Stimulated activated CD8-positive, alpha-beta memory T cell treated with anti-CD3 and anti-CD28 coated beads, Interleukin-15, amount 100 ng/mL, for 24 hours (primary cell): ENCODE measurements at places on chromosomes 5 and 9.

- no peak for DNase-seq
Observed at GRCh38 chr5:76737846-76738245, 21.9 kb downstream of the F2R start.

DNA sequence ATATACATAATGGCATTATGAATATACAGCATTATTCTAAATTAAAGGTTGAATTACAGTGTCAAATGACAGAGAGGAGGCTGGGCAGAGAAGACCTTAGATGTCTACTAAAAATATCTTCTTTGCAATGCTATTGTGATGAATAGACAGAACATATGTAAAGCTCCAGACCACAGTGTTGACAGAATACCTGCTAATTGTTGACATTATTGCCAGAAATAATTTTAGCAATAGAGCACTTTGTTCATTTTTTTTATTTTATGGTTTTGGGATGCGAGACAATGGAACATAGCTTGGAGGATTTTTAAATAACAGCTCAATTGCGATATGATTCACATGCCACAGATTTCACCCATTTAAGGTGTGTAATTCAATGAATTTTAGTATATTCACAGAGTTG, 508.8 kb downstream of the PSAT1 start:
- DNase-seq = no peak

DNA sequence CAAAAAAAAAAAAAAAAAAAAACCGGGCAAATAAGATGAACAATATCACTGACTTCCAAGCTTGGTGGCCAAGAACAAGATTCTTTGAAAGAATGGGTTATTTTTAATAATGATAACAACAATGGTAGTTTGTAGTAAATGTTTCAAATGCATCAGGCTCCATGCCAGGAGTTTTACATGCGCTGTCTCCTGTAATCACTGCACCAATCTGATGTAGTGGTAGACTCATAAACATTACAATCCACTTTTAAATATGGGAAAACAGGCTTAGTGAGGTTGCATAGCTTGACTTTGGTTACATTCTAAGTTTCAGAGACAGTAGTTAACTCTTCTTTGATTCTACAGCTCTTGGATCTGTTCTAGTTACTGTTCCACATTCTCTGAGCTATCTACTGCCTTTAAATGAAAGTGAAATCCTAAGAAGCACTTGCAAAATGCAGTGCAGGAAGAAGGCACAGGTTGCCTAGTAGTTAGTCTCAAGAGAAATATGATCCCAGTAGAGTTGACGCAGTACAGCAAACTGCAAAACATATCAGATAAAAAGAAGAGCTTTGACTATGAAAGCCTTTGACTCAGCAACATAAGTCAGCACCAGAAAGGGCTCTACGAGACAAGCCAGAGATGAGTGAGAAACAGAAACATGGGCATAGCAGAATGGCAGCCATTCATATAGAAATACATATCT, 62.1 kb downstream of the PDE4D start:
- no peak for DNase-seq

DNA sequence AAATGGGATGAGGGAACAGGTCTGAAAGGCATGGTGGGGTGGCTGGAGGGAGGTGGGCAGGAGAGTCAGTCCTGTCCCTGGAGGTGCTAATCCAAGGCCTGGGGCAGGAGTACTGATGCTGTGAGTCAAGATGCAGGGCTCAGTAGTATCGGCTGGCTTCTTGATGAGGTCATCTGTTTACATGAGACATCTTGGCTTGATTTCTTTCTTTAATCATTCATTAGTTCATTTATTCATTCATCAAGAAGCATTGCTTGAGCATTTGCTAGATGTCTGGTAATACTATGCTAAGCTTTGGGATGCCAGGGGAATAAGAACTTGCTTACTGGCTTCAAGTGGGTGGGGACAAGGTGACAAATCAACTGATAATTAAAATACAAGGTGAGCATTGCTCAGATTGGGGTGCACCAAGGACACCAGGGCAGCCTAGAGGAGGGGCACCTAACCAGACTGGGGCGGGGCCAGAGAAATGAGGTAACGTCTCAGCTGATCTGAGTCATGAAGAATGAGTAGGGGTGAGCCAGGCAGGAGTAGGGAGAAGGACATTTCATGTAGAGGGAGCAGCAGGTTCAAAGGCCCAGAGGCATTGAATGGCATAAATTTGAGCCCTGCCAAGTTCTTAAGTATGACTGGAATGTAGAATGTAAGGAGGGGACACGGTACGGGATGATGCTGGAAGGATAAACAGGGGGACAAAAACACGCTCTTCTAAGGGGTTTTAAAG, 88.8 kb downstream of the EGFLAM start:
- DNase-seq = no peak

GRCh38 chr5:138927979-138928378, 52.8 kb upstream of the LRRTM2 start:
- no peak for DNase-seq

DNA sequence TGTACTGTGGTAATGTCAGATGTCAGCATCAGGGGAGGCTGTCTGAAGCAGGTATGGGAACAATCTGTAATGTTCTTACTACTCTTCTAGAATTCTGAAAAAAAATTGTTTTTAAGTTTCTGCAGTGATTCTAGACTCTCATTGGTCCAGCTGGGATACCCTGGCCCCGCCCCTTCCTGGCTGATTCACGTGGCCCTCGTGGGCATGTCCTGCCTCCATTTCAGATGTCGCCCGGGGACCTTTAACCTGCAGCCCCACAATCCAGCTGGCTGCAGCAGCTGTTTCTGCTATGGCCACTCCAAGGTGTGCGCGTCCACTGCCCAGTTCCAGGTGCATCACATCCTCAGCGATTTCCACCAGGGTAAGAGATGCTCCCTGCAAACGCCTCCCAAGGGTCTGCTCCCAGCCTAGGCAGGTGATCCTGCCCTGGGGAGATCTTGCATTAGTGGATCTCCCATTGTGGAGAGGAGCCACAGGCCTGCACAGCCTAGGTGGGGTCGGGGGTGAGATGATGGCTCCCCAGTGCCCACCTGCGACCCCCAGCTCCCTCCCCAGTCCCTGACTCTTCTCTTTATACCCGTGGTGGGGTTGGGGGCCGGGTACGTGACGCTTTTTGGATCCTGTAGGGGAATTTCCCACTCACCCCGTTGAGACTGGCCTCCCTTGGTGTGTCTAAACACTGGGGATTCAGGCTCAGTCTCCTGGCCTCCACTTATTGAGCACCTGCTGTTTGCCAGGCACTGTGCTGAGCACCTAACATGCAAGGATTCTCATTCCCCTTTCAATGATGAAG, 36.5 kb downstream of the LAMC3 start:
- no peak for DNase-seq

DNA sequence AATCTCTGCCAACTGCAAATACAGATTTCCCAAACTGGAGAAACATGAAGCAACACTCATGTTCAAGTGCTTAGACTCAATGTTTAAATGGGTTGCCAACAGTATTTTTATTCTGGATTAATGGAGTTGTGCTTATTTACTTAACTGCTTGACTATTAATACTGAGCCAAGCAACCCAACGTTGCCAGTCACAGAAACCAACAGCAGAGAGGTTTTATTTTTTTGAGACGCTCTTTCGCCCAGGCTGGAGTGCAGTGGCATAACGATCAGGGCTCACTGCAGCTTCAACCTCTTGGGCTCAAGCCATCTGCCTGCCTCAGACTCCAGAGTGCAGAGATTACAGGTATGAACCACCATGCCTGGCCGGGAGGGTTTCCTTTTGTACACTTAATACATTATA, 8.5 kb upstream of the TMEM268 start:
- DNase-seq = no peak
